T-helper 2 cell (primary cell): ENCODE measurements at places on chromosomes 6 and 20.

DNA sequence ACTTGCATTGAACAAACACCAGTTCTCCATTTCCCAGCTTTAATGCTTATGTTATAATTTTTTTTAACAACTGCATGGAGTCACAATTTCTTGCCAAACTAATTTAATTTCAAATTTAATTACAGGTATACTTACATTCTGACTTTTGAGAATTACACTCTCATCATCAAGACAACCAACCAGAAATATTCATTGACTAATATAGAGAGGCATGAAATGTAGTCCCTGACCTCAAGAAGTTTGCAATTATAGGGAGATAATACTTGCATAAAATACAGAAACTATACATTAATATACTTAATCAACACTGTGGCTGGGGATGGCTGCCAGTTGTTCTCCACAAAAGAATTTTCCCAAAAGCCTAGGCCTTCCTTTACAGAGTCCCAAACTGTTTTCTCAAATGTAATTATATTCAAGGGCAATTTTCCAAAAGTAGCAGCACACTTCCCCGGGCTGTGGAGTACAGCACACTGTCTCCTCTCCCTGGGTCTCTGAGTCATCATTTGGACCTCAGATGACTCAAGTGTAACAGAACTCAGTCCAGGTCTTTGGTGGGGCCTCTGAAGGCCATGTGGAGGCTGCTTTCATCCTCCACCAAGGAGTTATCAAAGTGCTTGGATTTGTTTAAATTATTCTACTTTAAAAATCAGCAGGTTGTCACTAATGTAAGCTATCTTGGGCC lies 114.1 kb downstream of the KIF16B start:
- no peak for DNase-seq

DNA sequence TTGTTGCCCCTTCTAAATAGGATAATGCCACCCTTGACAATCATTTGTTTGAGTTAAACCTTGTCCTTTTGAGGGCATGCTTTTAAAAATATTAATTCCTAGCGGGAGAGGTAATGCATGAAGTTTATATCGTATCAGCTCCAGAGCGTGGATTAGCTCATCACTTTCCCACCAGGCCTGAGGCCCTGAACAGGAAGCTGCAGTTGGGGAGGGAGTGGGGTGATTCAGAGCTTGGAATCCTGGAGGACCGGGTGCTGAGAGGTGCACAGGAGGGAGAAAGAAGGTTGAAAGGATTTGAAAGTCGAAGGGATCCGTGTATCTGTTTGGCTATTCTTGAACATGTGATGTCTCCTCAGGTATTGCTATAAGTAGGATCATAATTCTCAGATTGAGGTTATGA lies 25.0 kb downstream of the ZDHHC14 start:
- DNase-seq, result no peak

- DNase-seq, result no peak
Measured at GRCh38 chr20:36249450-36249849, 13.2 kb downstream of the AAR2 start.

- no peak for DNase-seq
Measured at GRCh38 chr6:56986611-56987010, 31.7 kb downstream of the BEND6 start.
